ENCODE measurements at places on chromosomes 13 and 19. TPM values are rescaled to one million over a fixed set of nuclear protein-coding genes. Genes with fewer than 3 reads are reported as not detected.

RASIP1 gene
- not detected for total RNA-seq

CD320 gene
- total RNA-seq, result 49.8 TPM

RNF225 gene
- total RNA-seq, result 0.61 TPM

MED25 gene
- 57.5 TPM for total RNA-seq

ZNF229 gene
- 0.41 TPM for total RNA-seq

UBE2L5 gene
- total RNA-seq, result not detected

WASF3 gene
- total RNA-seq, result not detected

ATCAY gene
- total RNA-seq, result not detected

CD70 gene
- total RNA-seq, result 74.3 TPM

TNFRSF19 gene
- 0.12 TPM for total RNA-seq

ZNF675 gene
- total RNA-seq, result 19.7 TPM

CFAP97D2 gene
- not detected for total RNA-seq
